ENCODE measurements at places on chromosomes 1 and 21. TPM values are rescaled to one million over a fixed set of nuclear protein-coding genes. Genes with fewer than 3 reads are reported as not detected.

The NR0B2 gene
- total RNA-seq: not detected

The ST6GALNAC3 gene
- 20.2 TPM for total RNA-seq

The CHD5 gene
- total RNA-seq: 0.24 TPM

GRCh38 chr1:88680911-88681622 is 3.0 kb upstream of the PKN2 start:
- no peak for DNase-seq

GRCh38 chr1:39391691-39392679 is 99.5 kb upstream of the BMP8A start:
- no peak for DNase-seq

DNA sequence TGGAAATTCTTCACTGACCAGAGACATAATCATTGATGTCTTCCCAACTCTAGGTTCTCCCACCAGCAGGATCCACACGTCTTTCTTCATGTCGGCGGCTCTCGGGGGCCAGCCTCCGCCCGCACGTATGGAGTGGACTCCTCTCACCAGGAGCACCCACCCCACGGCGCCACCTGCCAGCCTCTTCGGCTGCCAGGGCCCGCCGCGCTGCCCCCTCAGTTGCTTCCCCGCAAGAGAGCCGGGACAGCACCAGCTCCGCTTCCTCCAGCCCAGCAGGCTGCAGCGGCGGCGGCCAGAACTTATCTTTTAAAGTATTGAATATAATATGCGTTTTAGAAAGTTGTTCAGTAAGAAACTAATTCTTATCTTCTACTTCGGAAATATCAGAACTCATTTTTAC is 273.5 kb downstream of the LIPI start:
- DNase-seq: peak; percentile 67

DNA sequence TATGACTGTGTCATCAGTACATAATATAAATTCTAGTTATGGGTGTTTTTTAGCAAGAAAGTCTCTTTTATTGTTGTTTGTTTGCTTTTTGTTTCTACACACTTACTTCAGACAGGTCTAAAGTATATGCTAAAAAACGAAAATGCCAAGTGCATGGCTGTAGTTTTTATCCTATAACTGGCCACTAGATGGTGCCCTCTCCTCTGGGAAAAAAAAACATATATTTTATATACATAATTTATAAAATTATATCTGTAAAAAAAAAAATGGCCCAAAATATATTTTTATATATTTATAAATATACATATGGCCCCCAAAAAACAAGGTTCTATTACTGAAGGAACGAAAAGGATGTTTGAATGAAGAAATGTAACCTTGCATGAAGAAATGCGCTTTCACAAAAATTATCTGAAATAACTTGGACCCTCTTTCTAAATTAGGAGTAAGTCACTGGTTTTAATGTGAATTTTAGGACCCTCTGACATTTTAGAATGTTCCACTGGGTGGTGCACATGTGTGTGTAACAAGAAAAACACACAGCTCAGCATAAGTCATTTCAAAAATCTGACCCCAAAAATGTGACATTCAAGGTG is 93.5 kb downstream of the TTLL7 start:
- DNase-seq: no peak

GRCh38 chr1:181001091-181001780 is 21.4 kb downstream of the STX6 start:
- no peak for DNase-seq

Data from aorta (tissue), 5 donors.